ENCODE measurements at places on chromosomes 13 and 19.

DNA sequence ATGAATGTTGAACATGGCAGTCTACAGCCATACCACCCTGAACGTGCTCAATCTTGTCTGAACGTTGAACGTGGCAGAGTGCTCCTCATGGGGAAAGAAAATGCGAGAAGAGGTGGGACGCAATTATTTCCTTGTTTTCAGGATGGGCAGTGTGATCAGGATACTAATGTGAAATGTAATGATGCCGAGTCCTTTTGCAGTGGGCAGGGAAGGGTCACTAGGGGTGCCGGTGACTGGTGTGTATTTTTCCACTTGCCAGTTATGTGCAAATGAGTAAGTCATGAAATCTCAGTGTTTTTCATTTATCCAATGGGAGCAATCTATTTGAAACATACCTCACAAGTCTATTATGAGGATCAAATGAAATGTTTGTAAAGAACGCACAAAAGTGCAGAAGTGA is 84.8 kb downstream of the LNX2 start:
- DNase-seq, result no peak

- DNase-seq, result no peak
These were observed 14.9 kb upstream of the KIR3DL3 start for GRCh38 chr19:54709212-54709948.

DNA sequence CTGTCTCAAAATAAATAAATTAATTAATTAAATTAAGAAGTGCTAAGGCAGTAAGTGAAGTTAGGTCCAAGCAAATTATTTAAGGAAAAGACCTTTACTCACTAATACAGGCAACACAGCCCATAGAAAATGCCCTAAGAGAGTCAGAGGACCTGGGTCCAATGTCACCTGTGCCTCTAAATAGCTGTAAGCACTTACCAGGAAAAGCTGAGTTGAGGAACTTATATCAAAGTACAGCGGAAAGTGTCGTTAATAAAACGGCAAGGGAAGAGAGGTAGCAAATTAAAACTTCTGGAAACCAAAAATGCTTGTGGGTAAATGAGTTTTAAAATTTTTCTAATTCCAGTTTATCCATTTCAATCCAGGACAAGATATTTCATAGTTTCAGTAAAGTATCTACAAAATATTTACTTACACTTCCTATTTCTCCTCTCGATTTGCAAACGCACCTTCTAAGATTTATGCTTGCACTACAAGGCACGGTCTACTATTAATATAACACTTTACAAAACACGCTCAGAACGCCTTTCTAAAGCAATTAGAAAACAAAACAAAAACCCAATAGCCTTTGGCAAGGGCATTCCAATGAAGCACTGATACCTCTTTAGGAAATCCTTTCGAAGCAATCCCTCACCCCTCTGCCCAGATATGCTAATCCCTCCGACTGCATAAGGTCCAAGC is 963 bp downstream of the VPS36 start:
- DNase-seq, result no peak

GRCh38 chr13:97702614-97703013 is 250.9 kb upstream of the IPO5 start:
- DNase-seq, result no peak

DNA sequence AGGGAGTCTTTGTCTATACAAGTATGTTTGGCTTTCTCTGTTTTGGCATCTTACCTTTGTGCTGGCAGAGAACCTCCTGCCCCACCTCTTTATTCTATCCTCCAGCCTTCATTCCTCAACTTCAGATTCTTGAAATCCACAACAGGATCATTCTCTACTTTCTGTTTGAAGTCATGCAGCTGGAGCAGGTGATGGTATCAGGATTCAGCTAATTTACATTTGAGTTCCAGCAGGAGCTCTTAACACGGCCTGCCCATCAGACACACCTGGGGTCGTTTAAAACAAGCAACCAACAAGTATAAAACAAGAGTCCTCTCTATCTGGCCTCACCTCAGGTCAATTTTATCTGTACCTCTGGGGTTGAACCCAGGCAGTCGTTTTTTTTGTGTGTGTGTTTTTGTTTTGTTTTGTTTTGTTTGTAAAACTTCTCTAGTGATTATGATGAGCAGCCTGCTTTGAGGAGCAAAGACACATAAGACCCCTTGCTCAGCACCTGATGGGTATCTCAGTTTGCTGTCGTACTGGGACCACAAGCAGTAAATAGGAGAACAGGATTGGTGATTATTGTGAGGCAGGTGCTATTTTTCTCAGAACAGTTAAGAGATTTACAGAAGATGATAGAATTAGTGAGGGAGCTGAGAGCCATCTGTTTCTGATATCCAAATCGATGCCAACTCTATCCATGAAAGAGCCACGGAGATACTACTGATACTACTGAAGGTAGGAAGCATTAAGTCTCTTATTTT is 78.4 kb downstream of the GPC6 start:
- DNase-seq, result no peak

DNA sequence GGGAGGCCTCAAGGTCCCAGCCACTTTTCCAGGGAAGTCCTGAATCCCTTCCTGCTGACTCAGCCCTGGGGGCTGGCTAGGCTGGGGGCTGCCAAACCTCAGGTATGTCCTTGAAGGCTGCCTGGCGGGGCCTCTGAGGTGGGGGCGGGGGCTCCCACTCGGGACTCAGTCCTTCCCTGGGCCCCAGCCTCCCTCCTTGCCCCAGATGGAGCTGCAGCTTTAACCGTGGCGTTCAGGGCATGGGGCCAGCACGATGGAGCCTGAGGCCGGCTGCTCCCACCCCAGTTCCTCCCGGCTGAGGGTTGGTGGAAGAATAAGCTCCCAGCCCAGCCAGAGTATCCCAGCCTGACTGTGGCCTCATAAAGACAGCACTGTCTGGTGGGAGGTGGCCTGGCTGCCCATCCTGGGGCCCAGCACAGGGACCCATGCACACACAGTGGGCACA is 12.4 kb downstream of the CILP2 start:
- DNase-seq, result no peak

- DNase-seq, result no peak
These were observed 942.6 kb upstream of the SPRY2 start for GRCh38 chr13:81283561-81283960.

GRCh38 chr13:30175166-30175565 is 132.2 kb downstream of the KATNAL1 start:
- no peak for DNase-seq

DNA sequence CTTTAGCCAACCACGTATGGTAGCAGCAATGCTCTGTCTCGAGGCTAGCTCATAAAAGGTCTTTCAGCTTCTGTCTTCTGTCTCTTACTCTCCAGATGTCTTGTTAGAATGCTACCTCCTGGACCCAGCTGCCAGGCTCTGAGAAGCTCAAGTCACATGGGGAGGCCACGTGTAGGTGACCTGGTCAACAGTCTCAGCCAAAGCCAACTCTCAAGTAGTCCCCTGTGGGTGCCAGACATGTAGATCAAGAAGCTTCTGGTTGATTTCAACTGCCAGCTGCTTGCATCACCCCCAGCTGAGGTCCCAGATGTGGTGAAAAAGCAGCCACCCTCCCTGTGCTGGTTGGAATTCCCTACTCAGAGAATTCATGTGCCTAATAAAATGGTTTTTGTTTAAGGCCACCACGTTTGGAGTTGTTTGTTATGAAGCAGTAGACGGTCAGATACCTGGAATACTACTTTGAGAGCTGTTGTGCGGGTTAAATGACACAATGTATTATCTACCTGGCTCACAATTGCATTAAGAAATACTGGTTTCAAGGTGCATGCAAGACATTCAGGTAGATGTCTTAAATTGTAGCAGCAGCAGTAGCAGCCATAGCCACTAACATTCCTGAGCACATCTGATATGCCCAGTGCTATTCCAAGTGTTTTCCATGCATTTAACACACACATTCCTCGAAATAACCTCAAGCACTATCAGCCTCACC is 131.0 kb upstream of the RFC3 start:
- no peak for DNase-seq

DNA sequence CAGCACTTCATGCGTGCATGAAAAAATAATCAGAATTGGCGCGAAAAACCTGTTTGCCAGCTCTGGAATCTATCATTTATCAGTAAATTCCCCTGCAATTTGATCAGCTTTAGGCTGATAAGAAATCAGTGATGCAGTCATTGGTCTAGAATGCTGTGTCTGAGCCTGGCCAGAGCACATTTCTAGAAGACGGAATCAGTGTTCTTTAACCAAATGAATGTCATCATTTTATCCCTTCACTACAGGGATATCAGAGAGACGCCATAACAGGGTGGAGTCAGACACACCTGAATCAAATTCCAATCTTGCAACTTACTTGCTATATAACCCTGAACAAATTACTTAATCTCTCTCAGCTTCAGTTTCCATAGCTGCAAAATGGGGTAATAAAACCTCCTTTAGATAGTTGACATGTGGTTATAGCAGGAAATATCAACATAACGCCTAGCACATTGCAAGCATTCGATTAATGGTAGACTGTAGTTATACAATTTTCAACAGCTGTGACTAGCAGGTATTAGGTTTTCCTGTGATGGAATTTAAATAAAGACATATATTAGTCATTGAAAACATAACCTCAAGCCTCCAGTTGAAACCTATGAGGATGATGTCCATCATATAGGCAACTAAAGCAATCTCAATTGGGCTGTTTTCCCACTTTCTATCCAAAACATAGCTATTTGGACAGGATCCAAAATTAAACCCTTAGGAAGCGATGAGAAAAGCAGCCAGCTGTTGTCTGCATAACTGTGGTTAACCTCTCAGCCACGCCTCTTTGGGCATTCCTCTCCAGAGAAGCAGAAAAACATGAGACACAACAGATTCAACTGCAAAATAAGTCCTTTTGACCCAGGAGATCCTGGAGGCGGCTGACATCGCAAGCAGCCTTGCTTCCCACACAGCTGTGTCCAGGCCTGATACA is 51.6 kb upstream of the UBL3 start:
- DNase-seq, result no peak

DNA sequence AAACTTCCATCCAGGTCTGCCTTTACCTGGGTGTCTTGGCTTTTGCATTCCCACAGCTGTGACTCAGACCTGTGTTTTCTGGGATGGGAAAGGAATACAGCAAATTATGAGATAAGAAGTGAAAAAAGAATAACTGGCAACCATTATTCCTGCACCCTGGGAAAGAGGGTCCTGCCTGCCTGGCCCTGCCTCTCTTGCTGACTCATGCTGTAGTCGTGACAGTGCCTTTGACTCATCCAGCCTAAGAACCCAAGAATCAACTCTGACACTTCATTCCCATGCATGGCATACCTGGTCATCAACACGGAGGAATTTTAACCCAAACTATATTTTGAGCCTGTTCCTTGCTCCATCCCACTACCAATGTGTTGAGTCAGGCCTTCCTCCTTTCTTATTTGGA is 185.4 kb upstream of the SERP2 start:
- DNase-seq, result no peak

DNA sequence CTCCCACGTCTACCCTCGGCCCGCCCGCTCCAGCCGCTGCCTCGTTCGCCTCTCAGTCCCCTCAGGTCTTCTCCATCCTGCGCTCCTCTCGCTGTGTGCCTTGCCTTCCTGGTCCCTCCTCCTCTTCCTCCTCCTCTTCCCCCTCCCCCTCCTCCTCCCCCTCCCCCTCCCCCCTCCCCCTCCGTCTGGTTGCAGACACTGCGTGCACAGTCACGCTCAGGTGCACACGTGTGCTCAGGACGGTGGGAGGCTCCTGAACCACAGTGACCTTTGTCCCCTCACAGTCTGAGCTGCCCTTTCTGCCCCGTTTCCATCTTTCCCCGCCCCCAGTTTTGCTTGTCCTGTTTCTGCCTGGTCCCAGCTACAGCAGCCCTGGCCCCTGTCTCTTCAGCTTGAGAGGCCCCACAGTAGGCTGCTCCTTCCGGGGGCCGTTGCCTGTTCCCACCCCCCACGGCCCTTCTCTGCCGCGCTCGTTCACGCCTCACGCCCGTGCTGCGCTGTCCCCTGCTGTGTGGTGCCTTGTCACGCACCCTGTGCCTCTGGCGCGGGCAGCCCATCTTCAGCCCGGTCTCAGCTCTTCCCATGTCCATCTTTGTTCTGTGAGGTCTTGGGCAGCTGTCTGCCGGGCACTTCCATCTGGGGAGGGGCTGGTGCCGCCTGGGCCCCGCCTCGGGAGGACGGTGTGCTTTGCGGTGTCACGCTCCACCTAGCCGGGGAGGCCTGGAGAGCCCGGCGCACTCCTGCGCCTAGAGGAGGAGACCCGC is 13.8 kb upstream of the RPS15 start:
- no peak for DNase-seq

- DNase-seq, result no peak
These were observed 11.3 kb upstream of the FFAR2 start for GRCh38 chr19:35436477-35437405.

- DNase-seq, result no peak
These were observed 711 bp upstream of the MIPEP start for GRCh38 chr13:23889615-23890607.

- DNase-seq, result no peak
These were observed 221.5 kb downstream of the RGCC start for GRCh38 chr13:41678848-41679247.

DNA sequence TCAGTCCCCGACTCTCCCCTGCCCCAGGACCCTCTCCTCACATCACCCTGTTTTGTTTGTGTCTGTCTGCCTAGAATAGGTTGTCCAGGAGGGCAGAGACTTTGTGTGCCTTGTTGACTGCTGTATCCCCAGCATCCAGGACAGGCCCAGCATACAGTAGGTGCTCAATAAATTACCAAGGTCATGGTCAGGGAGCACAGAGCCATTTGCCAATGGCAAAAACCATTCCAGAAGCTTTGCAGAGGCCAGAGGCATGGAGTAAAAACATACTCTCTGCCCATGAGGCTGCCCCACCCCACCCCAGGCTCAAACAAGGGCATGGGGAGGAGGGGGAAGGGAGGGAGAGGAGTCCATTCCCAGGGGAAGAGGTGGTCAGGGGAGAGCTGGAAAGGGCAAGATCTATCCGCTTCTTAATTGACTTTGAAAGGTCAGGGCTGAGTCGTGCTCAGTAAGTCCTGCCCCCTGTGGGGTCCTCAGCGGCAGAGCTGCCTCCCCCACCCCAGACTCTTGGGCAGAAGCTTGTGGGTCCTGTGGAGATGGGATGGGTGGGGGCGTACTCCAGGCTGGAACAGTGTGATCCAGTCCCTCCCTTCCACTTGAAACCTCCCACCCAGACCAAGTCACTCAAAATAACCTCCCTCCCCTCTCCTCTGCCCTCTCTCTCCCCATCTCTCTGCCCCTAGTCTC is 4.4 kb downstream of the GPR4 start:
- no peak for DNase-seq

- DNase-seq, result no peak
These were observed 754 bp downstream of the DNAJB1 start for GRCh38 chr19:14517446-14517839.

GRCh38 chr19:1286487-1287353 is 1.0 kb downstream of the EFNA2 start:
- DNase-seq, result no peak

Data from central memory CD8-positive, alpha-beta T cell (primary cell).